Tongue (tissue), 3 donors: ENCODE measurements at places on chromosomes 6 and 20.

GRCh38 chr6:54299542-54300269 lies 8.5 kb upstream of the TINAG start:
- no peak for DNase-seq

DNA sequence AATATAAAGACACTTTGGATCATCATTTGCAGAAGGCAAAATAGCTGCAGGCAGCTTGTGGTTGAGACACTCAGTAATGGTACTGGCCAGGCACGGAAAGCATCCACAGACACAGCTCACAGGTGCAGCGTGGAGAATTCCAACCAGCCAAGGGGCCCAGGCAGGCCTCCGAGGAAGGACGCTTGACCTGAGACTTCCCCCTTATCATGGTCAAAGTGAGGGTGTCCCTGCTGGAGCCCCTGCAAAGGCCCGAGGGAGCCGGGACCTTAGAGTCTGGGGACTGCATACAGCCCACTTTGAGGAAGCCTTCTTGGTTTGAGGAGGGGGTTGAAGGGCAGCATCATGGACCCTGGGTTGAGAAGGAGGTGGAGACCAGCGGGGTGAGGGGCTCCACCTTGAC lies 15.1 kb upstream of the MYT1 start:
- DNase-seq = no peak

DNA sequence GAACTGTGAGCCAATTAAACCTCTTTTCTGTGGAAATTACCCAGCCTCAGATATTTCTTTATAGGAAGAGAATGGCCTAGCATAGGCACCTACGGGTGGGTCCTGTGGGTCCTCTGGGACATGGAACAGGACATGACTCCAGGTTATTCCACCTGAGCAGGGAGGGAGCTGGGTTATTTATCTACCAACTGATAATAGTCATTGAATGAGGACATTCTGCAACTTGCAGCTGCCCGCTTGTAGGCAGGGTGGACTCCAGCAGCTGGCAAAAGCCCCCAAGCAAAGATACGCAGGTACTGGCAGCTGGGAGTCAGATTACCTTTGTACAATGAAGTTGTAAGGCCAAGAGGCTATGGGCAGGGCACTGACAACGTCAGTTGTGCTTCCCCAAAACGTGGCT lies 1.4 kb upstream of the BANF2 start:
- no peak for DNase-seq

GRCh38 chr20:62799459-62799858 lies 3.2 kb downstream of the MRGBP start:
- DNase-seq = no peak

- DNase-seq = peak; percentile 36
Measured at GRCh38 chr20:9236458-9236857, 167.6 kb downstream of the PLCB4 start.

GRCh38 chr6:35386989-35387388 lies 44.6 kb downstream of the PPARD start:
- no peak for DNase-seq

DNA sequence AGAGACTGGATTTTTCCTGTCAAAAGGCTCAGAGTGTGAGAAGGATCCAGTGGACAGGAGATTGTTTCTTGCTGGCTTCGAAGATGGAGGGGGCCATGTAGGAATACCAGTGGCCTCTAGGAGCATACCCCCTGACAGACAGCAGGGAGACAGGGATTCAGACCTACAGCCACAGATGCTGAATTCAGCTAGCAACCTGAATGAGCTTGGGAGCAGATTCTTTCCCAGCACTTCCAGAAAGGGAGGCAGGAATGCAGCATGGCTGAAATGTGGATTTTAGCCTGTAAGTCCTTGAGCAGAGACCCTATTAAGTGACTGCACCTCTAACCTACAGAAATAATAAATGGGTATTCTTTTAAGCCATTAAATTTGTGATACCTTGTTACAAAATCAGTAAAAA lies 44.6 kb downstream of the STXBP5 start:
- DNase-seq = no peak

- DNase-seq = no peak
Measured at GRCh38 chr6:161056451-161056850, 64.9 kb downstream of the MAP3K4 start.

- DNase-seq = peak; percentile 44
Measured at GRCh38 chr20:49320460-49320859, 42.6 kb upstream of the ZNFX1 start.

GRCh38 chr20:15235471-15236198 lies 898.2 kb upstream of the FLRT3 start:
- DNase-seq = no peak

GRCh38 chr6:147709396-147710272 lies 201.1 kb downstream of the SAMD5 start:
- DNase-seq = no peak
